Activated CD4-positive, alpha-beta T cell treated with anti-CD3 and anti-CD28 coated beads, Interleukin-2, amount 50 U/mL, for 1 hour (primary cell): ENCODE measurements at places on chromosomes 11 and 22.

DNA sequence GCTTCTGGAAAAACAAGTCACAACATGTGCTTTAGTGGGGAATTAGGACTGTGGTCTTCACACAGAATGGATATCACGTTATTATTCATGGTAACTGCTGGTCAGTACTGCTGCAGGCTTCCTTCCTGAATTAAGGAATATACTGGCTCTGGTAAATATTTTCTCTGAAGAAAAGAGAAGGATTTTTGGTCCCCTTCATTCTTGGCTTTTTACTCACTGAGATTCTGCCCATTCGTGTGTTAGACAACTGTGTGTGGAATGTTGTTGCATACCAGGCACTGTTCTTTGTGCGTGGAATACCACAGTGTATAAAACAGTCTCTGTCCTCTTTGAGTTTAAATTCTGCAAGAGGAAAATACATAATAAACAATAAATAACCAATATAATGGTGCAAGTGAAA lies 80.3 kb downstream of the ALX4 start:
- no peak for DNase-seq

GRCh38 chr22:19943082-19944026 lies 1.7 kb upstream of the TXNRD2 start:
- DNase-seq = no peak

GRCh38 chr11:94739331-94739730 lies 28.8 kb upstream of the AMOTL1 start:
- no peak for DNase-seq

GRCh38 chr11:46555267-46556054 lies 38.4 kb downstream of the AMBRA1 start:
- no peak for DNase-seq

GRCh38 chr22:49760280-49760629 lies 67.4 kb downstream of the BRD1 start:
- no peak for DNase-seq

GRCh38 chr11:73113426-73113825 lies 28.7 kb downstream of the FCHSD2 start:
- no peak for DNase-seq

- no peak for DNase-seq
Measured at GRCh38 chr11:107898270-107898669, 30.0 kb upstream of the RAB39A start.

GRCh38 chr11:122141725-122142124 lies 25.7 kb upstream of the BLID start:
- no peak for DNase-seq

DNA sequence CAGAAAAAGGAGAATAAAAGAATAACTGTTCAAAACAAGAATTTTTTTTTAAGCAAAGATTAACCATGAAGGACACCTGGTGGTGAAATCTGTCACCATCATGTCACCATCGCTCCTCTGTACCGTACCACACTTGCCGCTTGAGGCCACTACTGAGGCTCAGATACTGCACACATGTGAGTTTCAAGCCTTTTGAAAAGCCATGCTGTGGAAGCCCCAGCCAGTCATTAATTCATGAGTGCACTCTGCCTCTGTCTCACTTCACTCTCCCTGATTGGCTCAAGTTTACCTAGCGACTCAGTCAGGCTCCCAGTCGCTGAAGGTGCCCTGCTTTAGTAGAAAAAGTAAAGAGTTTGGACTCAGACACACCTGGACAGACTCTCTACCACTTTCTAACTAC lies 6.6 kb upstream of the MS4A12 start:
- no peak for DNase-seq

DNA sequence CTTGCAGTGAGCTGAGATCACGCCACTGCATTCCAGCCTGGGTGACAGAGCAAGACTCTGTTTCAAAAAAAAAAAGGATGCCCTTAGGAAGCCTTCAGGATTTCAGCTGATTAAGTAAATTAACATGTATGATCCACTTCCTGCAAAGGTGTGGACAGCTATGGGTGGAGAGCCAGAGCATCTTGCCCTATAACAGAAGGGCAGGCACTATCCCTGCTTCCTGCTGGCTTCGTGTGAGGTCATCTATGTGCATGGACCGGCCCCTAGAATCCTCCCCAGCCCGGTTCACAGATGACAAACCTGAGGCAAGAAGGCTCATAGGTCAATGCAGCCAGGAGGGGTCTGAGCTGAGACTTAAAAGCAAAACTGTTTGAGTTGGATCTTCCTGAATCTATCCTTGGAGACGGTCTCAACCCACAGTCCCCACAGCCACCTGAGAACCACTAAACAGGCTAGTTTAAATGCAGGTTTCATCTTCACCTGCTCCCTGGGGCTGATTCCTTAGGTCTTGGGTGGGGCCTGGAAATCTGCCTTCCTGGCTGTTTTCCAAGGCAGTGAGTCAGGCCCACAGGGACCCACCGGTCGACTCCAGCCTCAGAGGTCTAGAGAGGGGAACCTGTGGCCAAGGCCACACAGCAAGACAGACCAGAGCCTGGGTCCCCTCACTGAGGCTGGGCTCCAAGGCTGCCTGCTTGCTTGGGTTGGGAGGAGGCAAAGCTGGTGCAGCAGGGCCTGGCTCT lies 55.2 kb upstream of the MPEG1 start:
- DNase-seq = no peak

GRCh38 chr11:10604340-10604748 lies 35.9 kb upstream of the LYVE1 start:
- DNase-seq = no peak

- DNase-seq = no peak
Measured at GRCh38 chr11:36385121-36385970, 89.3 kb downstream of the PRR5L start.

DNA sequence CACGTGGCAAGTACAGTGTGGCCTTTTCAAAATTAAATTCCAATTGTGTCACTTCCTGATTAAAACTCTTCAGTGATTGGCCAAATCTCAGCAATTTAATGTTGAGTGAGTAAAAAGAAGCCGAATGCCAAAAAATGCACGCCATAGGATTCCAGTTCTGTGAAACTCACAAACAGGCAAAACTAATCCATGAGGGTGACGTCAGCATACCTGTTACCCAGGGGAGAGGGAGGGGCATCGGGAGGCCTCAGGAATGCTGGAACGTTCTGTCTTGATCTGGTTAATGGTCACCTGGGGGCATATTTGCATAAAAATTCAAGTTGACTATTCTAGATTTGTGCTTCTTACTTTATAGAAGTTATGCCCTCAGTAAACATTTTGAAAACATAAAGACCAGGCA lies 39.9 kb upstream of the RAB1B start:
- no peak for DNase-seq

DNA sequence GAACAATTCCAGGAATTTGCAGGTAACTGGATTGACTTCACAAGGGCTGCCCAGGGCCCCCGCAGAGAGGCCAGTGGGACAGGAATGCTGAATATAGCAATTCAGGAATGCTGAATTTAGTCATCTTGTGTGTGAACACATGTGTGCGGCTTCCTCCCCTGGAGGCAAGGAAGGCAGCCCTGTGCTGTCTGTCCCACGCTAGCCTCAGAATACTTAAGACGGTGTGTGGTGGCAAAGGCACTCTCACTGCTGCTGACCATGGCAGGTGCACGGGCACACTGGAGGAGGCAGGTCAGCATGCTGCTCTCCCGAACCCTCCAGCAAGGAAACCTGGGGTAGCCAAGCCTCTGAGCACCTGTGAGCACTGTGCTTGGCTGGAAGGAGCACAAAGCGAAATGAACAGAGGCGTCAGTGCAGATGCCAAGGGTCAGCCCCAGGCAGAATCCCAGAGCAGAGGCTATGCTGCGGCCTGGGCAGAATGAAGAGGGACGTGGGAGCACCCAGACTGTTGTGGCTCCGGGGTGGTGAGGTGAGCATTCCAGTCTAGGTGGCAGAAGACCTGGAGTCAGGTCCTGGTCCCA lies 2.7 kb downstream of the GNAZ start:
- DNase-seq = no peak

DNA sequence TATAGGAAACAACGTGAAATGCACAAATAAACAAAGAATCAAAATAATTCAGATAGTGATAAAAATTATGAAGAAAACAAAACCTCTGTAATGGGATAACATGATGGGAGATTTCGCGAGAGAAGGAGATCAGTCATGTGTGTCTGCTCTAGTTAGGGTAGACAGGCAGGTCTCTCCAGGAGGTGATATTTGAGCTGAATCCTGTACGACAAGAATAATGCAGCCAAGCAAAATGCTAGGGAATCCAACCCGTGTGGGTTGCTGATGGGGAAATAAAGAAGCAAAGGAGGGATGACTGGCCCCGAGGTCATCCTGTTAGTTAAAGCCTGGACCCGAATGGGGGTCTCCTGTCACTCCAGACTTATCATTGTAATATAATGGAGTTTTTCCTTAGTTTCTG lies 16.0 kb downstream of the MAML2 start:
- DNase-seq = no peak

- no peak for DNase-seq
Measured at GRCh38 chr11:64231546-64231945, 1.2 kb downstream of the DNAJC4 start.

DNA sequence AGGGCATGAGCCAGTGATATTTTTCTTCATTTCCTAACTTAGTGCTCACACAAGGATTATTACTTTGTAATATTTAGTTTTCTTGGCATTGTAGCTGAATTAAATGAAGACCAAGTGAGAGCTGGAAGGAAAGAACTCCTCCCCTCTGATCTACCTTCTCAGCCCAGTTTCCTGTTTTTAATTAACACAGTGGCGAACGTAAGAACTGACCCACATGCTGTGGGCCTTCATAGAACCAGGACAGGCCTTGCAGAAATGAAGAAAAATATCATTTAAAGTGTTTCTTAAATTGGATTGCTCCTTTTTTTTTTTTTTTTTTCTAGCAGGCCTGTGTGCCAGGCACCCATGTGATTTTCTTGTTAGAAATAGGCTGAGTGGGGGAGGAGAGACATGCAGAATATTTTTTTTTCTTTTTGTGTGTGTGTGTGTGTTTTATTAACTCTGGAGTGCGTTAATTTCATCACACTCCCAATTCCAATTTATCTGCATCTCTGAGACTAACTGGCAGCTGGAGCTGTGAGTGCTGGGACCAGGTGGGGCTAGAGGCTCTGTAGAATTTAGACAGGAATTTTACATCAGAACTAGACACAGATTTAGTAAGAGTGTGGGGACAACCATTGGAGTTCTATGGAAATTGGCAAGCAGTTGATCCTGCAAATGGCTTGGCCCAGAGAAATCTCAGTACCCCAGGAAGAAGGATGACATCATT lies 320.5 kb downstream of the DDX10 start:
- DNase-seq = no peak

GRCh38 chr11:65964906-65965305 lies 3.4 kb downstream of the SART1 start:
- no peak for DNase-seq

DNA sequence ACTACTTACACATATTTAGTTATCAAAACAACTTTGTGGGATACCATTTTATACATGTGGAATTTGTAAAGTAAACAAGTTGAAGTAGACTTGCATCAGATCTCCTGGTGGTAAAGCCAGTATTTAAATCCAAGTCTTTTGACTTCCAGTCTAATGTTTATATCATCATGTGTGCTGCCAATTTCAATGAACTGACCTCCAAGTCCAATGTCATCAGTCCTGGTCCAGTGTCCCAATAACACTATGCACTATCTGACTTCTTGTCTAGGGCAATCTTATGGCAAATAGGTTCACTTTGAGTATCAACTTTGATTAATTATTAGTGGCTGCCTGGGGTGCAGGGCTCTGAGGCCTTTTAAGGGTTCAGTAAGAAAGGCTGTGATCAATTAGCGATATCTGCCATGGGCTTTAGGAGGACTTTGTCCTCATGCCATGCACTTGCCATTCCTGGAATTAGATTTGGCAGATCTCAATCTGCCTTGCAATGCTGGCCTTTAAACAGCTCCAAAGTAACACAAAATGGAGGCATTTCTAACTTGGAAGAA lies 9.6 kb upstream of the PTS start:
- DNase-seq = no peak

GRCh38 chr11:65444314-65445051 lies 21.9 kb downstream of the NEAT1 start:
- DNase-seq = no peak
